Stimulated activated CD4-positive, alpha-beta T cell treated with anti-CD3 and anti-CD28 coated beads, Interleukin-15, amount 100 ng/mL, for 48 hours (primary cell): ENCODE measurements at places on chromosomes 4 and X.

DNA sequence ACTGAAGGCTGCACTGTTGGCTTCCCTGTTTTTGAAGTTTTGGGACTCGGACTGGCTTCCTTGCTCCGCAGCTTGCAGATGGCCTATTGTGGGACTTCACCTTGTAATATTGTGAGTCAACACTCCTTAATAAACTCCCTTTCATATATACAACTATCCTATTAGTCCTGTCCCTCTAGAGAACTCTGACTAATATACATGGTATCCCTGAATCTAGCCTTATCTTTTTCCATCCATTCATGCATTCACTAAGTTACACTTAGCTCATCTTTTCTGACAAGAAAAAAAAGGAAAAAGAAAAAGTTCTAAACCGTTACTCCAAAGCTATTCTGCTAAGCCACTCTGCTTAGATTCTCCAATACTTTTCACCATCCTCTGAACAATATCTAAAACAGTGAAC, 1260.2 kb upstream of the PCDH7 start:
- DNase-seq: no peak

DNA sequence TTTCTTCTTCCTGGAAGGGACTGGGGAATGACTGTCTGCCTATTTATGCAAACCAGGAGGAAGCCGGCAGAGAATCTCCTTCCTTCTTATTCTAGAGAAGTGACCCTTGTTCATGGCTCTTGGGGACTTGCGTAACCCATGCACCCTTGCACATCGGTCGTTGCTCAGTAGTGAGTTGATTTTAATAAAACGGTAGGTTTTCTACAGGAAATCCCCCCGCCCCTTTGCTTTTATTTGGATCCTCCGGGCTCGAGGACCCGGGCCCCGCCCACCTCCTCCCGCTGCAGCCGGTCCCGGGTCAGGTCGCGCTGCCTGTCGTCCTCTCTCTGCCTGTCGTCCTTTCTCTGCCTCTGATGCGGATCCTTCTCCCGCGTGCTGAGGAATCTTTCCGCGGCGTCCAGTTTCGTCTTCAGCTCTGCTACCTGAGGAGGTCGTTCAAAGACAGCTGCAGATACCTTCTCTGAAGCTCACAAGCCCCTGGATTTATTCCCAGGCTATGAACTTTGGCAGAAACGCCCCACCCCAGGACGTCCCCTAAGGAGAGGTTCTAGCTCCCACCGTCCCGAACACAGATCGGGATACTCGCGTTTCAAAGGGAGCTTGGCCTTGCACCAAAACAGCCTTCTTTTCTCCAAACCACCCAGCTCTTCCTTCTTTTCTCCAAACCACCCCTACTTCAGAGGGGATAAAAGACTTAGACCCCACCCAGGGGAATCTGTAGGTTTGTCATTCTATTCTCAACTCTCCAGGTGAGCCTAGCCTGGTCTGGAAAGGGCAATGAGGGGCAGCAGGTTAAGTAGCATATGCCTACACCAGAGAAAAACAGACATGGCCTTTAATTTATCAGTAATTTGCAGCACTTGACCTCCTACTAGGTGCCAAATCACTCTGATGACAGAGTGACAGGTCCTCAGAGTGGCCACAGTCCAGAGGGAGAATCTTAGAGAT, 7.0 kb downstream of the TNIP3 start:
- DNase-seq: no peak

DNA sequence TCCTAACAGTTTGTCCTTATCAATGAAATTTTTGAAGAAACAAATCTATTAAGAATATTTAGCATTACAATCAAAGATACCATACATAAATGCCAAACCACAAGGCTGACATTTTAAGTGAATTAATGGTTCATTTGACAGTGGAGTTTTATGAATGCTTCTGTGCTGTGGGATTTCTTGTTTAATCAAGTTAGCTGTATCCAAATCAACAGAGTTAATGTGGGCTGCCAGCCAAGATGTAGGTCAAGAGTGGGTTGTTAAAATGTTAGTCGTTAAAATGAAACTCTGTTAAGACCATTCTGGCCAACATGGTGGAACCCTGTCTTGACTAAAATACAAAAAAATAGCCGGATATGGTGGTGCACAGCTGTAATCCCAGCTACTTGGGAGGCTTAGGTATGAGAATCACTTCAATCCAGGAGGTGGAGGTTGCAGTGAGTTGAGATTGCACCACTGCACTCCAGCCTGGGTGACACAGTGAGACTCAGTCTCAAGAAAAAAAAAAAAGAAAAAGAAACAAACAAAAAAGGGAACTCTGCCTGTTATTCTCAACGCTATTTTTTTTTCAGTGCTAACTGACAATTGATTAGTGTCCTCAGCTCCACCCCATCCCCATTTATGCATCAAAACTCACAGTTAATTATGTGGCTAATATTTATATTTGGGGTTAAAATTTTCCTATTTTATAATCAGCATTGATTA, 20.2 kb downstream of the GPAT3 start:
- DNase-seq: no peak

DNA sequence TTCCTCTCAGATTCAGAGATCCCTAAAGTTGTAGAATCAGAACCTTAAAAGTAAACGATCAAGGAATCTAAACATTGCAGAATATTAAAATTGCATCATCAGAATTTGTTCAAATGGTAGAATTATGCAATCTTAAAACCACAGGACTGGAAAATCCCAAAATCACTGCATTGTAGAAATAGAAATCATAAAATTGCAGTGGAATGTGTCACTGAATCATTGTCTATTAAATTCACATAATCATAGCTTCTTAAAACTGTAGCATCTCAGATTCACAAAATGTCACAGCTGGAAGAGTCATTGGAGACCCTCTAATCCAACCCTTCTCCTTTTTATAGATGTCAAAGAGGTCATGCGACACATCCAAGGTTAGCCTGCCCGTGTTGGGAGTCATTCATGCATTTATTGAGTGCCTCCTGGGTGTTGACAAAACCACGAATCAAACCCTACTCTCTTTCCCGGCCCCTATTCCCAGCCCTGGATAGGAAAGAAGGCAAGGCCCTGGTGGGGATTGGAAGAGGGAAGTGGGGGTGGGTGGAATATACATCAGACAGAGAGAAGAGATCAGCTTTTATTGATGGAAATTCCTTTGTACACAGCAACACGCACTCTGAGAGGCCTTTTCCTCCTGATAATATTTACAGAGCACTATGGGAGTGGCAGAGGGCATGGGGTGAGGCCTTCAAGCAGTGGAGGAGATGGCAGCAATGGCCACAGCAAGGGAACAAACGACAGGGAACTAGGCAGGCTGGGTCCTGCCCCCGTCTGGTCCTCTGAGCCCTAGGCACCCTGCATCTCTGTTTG, 15.4 kb downstream of the IQSEC2 start:
- no peak for DNase-seq

- DNase-seq: no peak
Measured at GRCh38 chr4:164753873-164754488, at the start of gene SMIM31. SMIM31 (plus strand) TSS chr4:164754131; CDS start chr4:164770444, 16,313 bp downstream.

GRCh38 chr4:120671538-120671937, 251.0 kb downstream of the PRDM5 start:
- DNase-seq: no peak

GRCh38 chr4:157447195-157447594, 226.7 kb downstream of the GRIA2 start:
- DNase-seq: no peak

DNA sequence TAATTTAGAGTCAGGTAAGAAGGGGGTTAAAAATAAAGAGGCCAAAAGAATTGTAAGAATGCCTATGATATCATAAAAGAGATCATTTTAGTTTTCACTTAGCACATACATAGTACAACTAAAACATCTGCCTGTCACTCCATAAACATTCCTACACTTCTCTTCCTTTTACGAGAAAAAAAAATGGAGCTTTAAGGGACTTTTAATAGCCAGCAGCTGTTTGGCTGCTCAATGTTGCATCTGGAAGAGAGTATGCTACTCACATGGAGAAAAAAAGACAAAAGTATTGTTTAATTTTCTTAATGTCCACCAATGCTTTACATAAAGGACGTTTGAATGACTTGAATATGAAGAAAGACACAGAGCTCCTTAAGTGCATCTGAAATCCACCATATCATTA, 48.7 kb upstream of the TNIP3 start:
- DNase-seq: no peak

DNA sequence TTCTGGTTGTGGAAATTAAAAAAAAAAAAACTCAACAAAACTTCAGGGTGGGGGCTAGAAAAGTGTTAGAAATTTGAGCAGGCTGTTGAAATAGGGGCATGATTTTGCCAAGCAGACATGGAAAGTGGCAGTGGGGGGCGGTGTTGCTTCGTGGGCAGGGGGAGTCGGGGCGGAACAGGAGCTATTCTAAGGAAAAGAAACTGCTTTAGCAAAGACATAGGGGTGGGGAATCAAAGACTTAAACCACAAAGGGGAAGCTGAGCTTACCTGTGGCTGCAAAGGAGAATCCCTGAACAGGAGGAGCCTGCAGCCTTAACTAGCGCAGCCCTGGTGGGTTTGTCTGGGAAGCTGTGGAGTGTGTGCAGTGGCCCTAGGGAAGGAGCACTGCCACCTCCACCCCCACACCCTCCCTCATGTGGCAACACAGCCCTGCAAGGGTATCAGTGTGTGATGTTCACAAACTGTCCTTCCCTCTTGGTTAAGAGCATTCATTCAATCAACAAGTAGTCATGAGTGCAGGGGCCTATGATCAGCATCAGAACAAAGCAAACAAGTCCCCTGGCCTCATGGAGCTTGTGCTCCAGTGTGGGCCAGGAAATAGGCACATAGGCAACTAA, 20.5 kb downstream of the SEL1L3 start:
- no peak for DNase-seq
